Stimulated activated CD4-positive, alpha-beta T cell treated with anti-CD3 and anti-CD28 coated beads, TNF-alpha, amount 100 ng/mL, for 24 hours (primary cell): ENCODE measurements at places on chromosomes 1 and 21.

- DNase-seq, result no peak
Observed at GRCh38 chr1:230068952-230069684, 2.1 kb downstream of the GALNT2 start.

DNA sequence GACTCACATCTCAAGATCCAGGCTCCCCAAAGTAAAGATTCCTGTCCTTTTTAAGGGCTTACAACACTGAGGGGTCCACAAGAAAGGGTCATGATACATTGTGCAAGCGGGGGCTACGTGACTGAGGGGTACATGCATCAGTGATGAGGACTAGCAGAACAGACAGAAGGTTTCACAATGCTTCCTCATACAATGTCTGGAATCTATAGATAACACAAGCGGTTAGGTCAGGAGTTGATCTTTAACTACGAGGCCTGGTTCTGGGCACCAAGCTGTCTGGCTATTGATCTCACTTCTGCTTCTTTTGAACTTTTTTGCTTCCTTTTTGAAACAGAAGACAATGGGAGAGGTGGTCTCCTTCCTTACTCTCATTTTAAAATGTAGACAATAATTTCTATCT is 718.6 kb downstream of the AMY1C start:
- DNase-seq, result no peak

- DNase-seq, result no peak
Observed at GRCh38 chr21:27017246-27017645, 50.4 kb upstream of the ADAMTS5 start.

GRCh38 chr1:208896768-208897167 is 652.6 kb upstream of the PLXNA2 start:
- DNase-seq, result no peak

- no peak for DNase-seq
Observed at GRCh38 chr1:93594603-93594880, 87.1 kb downstream of the BCAR3 start.

DNA sequence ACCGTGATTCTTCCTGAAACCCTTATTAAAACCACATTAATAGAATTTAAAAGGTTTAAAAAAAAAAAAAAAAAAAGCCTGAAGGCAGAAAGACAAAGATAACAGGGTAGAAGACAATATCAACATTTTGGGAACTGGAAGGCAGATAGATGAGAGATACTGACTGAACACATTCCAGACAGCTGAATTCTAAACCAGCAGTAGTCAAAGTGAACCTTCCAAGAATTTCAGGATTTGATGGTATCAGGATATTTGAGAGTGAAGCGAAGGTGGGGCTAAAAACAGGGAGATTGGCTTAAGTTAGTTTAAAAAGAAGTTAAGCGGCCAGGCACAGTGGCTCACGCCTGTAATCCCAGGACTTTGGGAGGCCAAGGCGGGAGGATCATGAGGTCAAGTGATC is 5.3 kb upstream of the CXADR start:
- no peak for DNase-seq

DNA sequence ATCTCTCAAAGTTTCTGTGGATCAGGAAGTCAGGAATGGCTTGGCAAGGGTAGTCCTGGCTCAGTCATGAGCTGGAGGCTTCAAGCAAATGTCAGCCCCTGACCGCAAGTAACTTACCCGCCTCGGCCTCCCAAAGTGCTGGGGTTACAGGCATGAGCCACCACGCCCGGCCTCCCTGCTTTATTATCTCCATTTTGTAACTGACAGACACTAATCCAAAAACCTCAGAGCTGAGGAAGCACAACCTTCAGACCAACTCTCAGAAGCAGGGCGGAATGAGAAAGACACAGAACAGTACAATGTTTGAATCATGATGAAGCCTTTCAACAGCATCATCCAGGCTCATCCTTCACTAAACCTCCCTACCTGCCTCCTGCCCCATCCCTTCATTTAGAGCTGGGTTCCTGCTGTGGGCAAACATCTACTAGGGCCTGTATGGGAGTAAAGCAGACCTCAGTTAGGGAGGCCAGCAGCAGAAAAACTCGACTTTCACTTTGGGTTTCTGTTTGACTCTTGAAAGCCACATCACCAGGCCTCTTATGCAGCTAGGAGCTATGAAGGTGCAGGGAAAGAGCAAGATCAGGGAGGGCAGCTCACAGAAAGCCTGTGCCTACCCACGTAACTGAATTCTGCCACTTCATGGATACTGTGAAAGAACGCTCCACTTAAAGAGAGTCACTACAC is 84.4 kb upstream of the RAB4A start:
- no peak for DNase-seq

DNA sequence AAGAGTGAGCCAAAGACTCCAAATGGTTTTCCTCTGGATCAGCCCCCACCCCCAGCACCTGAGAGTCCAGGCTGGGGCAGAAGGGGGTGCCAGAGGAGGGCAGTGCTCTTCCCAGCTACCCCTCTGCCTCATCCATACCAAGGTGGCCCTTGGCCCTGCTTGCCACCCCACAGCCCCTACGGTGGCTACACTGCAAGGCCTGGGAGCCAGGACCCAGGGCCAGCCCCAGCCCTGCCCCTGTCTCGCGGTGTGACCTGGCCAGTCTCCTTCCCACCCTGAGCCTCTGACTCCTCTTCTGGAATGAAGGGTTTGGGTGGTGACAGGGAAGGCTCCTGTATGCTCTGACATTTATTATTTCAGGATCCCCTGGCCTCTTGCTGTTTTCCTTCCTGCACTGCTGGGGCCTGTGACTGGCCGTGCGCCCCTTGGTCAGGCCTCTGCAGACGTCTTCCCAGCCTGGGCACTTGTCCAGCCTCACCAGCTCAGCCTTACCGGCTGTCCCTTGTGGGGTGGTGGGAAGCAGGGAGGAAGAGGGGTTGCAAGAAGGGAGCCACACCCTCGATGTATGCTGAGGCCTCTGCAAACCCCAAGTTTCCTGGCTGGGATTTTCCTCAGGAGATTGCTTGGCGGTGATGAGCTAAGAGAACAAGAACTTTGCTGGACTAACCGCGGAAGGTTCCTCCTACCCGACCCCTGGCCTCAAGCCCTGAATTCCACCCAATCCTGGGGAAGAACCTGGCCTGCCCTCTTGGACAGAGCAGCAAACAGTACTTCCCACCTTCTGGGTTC is 13.5 kb downstream of the ASAP3 start:
- DNase-seq, result no peak

- no peak for DNase-seq
Observed at GRCh38 chr1:47334765-47335435, 1.3 kb downstream of the CMPK1 start.

- no peak for DNase-seq
Observed at GRCh38 chr21:15098181-15098580, 33.4 kb upstream of the NRIP1 start.

DNA sequence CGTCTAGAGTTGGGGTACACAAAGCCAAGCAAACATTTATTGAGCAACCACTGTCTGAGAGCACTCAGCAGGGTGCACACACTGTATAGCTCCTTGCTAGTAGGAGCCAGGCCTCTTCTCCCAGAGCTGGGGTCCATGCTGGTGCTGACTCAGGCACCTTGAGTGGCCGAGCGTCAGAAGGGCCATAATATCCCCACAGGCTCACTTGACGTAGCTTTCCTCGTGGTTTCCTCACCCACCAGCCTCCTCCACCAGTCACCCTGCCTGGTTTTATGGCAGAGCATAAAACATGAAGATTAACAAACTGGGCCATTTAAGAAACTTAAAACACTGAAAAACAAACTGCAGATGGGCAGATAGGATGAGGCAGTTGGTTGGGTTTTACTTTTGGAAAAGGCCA is 361.5 kb downstream of the HHAT start:
- no peak for DNase-seq

DNA sequence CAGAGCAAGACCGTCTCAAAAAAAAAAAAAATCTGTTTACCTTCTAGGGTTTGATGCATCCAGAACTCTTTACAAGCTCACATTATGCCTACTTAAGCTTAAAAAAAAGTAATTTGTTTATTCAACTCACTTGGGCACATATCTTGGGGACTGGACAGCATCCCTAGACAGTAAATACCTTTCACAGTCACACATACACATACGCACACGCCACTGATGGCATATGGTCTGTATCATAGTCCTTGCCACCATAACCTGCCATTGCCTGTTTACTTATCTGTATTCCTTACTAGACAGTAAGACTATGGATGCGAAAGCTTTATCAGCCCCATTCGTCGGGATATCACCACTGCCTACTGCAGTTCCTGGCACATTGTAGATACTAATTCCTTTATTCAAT is 446.3 kb upstream of the RGS18 start:
- no peak for DNase-seq

DNA sequence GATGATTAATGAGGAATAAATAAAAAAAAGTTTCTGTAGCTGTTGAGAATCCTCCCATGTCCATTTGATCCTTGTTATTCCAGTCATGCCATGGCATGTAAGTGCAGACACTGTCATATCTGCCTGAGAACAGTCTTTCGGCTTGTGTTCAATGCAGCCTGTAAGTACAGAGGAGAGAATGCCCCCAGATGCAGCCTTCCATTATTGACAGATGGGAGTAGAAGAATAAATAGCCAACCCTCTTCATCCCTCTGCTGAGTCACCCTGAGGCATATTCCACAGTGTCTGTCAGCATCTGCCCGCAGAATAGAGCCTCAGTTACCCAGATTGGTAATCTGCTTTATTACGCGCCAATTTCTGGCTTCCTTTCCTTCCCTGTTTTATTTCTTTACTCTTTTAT is 139.4 kb downstream of the LRRC7 start:
- no peak for DNase-seq

DNA sequence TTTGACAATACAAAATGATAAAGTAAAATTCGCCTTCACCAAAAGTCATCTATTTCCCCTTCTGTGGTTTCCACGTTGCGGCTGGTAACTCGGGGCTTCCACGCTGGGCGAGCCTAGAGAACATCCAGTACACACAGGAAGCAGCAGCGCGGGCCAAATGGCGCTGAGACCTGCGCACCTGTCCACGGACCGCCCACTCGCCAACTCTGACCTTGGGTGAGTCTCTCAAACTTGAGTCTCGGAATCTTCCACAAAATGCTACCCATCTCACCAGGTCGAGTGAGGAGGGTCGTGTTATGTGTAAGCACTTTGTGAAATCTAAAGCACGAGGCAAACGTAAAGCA is 820 bp upstream of the TTF2 start:
- DNase-seq, result peak; percentile 72

- DNase-seq, result no peak
Observed at GRCh38 chr21:24046829-24047443, 1560.3 kb downstream of the MRPL39 start.

GRCh38 chr1:243465738-243466137 is 209.9 kb downstream of the SDCCAG8 start:
- DNase-seq, result no peak

DNA sequence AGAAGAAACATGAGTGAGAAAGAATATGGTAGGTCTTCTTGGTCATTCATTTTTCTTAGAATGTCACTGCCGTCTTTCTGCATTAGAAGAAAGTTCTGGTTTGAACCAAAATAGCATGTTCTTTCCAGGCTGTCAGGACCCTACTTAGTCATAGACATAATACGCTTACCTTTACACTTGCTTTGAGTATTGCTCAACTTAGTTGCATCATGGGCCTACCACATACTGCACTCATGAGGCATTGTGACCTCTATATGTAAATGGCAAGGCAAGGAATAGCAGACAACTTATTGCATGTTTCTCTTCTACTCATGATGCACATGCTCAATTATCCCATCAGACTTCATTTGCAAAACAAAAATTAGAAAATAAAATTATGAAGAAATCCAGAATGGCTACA is 415.0 kb downstream of the HLX start:
- DNase-seq, result no peak

GRCh38 chr1:3610527-3611169 is 660 bp downstream of the MEGF6 start:
- no peak for DNase-seq

GRCh38 chr1:40769815-40770214 is 13.8 kb upstream of the KCNQ4 start:
- DNase-seq, result no peak

GRCh38 chr1:159902541-159902940 is 2.6 kb upstream of the CFAP45 start:
- no peak for DNase-seq

DNA sequence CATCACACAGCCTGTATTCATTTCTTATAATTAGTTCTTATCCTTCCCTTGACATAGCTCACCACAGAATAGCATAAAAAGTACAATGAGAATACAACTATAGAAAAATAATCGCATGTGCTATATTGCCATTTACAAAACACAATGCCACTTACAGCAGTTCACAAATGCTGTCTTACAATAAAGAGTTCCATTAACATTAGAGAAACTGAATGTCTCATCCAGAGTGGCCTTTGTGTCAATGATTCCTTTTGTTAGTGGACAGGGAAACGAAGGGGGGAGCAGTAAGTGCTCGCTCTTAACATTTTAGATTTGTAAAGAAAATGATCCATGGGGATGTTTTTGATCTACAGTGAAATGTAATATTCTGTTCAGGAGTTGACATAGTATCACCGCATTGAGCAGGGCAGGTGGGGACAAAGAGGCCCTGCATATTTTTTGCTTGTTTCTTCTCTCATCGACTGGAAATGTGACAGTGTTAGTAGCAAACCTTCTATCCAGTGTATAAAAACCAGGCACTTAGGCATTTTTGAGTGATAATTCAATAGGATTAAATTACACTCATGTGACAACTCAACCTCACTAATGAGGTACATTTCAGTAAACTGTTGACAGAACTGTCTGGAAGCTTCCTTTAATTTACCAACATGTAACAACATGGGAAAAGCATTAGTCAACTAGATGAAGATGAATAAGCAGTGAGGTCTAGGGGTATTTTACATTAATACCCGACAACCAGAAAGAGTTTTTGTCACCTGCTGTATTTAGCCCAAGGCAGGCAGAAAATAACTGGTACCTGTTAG is 35.6 kb upstream of the RRP15 start:
- no peak for DNase-seq

GRCh38 chr1:163231385-163231784 is 28.7 kb upstream of the RGS5 start:
- DNase-seq, result no peak

DNA sequence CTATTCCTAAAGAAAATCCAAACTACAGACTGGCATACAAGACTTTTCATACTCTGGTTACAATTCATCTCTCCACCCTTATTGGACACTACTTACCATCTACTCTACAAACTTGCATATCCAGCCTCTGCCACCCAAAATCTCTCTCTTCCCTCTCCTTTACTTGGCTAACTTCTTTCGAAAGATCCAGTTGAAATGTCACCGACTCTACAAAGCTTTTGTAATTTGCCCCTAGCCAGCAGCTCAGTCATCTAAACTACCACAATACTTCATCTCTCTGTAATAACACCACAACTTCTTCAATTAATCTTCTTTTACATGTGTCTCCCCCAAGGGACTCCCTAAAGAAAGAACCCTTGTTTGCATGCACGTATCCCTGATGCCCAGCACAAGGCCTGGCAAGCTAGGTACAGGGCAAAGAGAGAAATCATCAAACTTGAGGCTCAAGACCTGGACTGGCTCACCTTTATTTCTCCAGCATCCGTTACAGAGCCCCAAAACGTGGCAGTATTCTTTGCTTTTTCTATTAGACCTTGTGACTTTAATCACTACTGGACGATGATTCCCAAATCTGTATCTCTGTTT is 2.7 kb downstream of the ZBTB21 start:
- no peak for DNase-seq

GRCh38 chr1:232303222-232303620 is 326.7 kb downstream of the SIPA1L2 start:
- DNase-seq, result no peak

GRCh38 chr1:25724201-25724600 is 75.8 kb upstream of the SELENON start:
- DNase-seq, result no peak

- DNase-seq, result no peak
Observed at GRCh38 chr1:94235189-94236012, 2.0 kb downstream of the ARHGAP29 start.

- no peak for DNase-seq
Observed at GRCh38 chr1:201537028-201537427, 1.9 kb upstream of the NAV1 start.
